T follicular helper cell (primary cell): ENCODE measurements at places on chromosomes 5 and 9.

DNA sequence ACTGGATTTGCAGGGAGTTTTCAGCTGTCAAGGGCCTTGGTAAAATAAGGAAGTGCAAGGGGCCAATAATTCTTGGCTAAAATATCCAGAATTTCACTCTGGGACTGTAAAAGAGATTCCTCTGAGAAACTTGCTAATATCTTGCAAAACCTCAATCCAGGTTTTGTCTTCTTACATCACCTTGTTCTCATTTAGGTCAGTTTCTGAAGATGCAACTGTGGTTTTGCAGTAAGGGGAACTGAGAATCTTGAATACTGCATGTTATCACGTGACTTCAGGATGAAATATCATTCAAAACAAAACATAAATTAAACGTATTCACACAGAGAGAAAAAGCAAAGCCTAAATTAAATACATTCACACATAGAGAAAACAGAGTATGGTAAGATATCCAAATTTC is 35.0 kb upstream of the RIC1 start:
- no peak for DNase-seq

- DNase-seq, result no peak
Observed at GRCh38 chr5:16538006-16538405, 72.4 kb upstream of the ZNF622 start.

DNA sequence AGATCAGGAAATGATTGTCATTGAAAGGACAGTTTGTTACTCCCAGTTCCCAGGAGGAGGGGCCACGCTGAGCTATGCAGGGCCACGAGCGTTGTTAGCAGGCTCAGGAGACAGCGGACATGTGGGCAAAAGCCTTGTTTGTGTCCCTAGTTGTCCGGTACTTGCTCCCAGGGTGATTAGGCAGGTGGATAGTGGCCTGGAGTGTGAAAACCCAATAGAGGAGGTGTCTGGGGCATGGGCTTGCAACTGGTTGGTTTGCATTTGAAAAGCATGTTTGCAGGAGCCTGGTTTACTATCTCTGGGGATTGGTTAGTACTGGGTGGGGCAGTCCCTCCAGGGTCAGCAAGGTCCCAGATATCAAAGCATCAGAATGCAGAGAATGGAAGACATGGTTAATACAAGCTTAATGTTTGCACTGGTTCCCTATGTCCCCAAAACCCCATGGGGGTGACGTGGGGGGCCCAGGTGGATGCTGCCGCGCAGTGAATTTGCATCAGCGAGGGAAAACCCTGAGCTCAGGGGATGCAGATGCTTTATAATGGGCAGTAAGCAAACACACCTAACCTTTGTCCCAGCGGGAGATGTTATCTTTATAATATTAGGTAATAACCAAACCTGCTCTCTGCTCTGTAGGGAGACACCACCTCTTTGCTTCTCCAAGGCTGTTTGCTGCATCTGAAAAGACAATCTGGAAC is 39.7 kb downstream of the ROPN1L start:
- no peak for DNase-seq

GRCh38 chr9:36317766-36318165 is 59.5 kb upstream of the GNE start:
- DNase-seq, result no peak

- no peak for DNase-seq
Observed at GRCh38 chr9:17731308-17731707, 152.4 kb downstream of the SH3GL2 start.

DNA sequence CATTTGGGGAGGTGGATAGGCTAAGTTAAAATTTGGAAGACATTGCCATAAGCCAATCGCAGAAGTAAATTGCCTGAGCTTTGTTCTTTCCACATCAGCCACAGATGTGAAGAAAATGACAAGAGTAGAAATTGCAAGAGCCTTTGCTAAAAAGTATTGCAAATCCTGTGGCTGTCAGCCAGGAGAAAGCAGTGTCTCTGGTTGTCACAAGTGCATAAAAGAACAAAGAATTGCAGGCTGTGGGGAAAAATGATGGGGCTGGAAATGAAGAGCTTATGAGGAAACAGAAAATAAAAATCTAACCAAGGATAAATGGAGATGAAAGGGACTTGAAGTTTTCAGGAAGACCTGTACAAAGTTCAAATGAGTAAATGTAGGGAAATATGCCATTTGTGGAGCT is 344.8 kb downstream of the CSNK1G3 start:
- no peak for DNase-seq

- no peak for DNase-seq
Observed at GRCh38 chr5:147485046-147485445, 24.8 kb downstream of the DPYSL3 start.

DNA sequence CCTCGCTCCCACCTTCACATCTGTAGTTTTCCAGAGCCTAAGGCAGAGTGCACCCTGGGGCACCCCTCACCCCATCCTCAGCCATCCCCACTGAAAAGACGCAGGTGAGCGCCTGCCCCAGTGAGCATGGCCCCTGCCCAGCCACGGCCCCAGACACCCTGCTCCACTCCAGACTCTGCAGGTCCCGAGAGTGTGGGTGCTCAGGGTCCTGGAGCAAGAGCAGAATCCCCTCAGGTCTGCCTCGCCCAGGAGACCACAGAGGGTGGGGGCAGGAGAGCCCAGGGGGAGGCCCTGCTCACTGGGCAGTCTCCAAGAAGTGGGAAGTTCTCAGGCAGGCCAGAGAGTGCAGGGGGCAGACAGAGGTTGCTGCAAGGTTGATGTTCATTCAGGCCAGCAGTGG is 158.6 kb upstream of the PPP1R26 start:
- no peak for DNase-seq
